ENCODE measurements at places on chromosomes 1 and 21.

DNA sequence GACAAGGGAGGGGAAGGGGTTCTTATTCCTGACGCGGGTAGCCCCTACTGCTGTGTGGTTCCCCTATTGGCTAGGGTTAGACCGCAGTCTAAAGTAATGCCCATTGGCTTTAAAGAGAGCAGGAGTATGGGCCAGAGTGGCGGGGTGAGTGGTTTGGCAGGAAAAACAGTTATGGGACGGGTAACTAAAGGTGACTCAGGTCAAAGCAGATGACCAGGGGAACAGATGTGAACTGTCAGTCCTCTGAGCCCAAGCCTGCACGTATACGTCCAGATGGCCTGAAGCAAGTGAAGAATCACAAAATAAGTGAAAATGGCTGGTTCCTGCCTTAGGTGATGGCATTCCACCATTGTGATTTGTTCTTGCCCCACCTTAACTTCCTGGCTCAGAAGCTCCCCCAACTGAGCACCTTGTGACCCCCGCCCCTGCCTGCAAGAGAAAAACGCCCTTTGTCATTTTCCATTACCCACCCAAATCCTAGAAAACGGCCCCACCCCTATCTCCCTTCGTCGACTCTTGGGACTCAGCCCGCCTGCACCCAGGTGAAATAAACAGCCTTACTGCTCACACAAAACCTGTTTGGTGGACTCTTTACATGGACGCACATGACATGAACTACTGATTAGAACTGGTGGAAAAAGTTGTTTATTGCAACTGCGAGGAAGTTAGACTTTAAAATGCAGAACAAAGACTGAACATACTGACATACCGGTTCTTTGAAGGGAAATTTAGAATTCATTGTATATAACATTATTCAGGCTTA is 758 bp upstream of the ATAD3B start:
- DNase-seq: no peak

GRCh38 chr1:107939256-107939655 is 25.7 kb downstream of the VAV3 start:
- DNase-seq: no peak

GRCh38 chr1:43316738-43317520 is 16.1 kb downstream of the TIE1 start:
- no peak for DNase-seq

- peak; percentile 21 for DNase-seq
These were observed 240.0 kb downstream of the NUF2 start for GRCh38 chr1:163561580-163562295.

DNA sequence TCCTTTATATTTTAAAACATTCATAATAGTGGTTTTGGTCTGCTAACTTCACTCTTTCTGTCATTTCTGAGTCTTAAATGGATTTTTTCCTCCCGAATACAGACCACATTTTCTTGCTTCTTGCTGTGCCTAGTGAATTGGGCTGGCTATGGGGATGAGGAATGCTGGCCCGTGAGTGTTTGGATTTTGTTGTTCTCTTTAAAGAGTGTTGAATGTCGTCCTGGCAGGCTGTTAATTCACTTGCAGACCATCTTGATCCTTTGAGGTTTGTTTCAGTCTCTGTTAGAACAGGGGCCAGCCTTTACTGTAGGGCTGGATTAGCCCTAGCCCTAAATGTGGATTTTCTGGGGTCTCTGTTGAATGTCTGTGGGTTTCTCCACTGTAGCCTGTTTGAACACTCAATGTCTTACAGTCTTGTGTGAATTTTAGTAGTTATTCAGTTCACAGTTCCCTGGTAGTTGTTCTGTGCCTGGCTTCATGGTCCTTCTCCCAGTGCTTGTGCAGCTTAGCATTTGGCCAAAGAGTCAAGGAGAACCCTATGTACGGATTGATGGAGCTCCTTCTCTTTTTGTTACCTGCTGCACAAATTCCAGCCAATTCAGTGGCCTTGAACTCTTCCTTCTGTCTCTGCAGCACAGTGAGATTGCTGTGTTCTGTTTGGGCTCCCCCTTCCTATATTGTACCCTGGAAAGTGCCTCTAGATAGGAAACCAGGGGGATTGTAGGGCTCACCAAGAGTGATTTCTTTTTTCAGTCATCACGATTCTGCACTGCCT is 95.7 kb downstream of the DYRK1A start:
- no peak for DNase-seq

DNA sequence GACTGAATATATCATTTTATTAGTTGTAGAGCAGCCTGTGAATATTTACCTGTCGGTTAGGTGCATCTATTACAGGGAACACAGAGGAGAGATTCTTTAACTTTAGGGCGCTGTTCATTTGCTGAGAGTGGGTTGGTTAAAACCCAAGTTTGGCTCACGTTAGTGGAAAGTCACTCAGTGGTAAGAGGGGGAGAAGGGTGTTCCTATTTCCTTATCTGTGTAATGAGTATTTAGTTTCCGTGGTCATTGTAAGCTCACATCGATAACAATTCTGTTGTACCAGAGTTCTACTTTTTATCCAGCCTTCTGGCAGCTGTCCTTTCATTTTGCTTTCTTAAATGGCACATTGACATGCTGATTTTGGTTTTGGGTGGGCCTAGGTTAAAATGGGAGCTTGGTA is 773.2 kb upstream of the ADAMTS5 start:
- DNase-seq: no peak

DNA sequence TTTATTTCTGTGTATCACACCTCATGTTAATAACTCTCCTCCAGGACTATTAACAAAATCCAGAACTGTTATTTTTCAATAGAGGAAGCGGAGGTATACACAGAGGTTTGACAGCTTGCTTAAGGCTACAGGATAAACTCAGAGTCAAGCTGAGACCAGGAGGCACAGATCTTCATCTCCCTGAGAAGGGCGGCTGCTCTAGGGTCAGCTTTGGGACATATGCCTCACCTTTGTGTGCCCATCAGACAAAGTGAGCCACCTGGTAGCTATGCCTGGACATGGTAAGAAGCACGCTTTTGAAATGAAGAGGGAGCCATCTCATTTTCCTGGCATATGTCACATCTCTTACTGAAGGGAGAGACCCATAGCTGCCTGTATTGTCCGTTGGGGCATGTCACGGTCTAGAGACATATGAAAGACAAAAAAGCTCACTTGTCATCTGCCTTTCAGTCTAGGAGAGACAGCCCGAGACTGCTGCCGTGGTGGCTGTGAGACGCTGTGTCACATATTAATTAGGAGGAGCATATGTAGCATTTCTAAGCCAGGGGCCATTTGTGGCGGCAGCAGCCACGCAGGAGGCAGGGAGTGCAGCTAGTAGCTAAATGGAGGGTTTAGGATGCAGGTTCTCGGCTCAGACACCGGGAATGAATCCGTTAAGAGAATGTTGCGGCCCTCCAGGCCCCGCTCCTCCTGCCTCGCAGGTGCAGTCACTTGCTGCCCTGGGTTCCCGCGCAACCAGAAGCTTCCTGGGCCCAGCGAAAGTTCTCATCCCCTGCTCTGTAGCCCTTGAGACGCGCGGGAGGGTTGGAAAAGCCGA is 161.3 kb upstream of the C1orf21 start:
- no peak for DNase-seq

- no peak for DNase-seq
These were observed 44.0 kb downstream of the FAM163A start for GRCh38 chr1:179786815-179787685.

DNA sequence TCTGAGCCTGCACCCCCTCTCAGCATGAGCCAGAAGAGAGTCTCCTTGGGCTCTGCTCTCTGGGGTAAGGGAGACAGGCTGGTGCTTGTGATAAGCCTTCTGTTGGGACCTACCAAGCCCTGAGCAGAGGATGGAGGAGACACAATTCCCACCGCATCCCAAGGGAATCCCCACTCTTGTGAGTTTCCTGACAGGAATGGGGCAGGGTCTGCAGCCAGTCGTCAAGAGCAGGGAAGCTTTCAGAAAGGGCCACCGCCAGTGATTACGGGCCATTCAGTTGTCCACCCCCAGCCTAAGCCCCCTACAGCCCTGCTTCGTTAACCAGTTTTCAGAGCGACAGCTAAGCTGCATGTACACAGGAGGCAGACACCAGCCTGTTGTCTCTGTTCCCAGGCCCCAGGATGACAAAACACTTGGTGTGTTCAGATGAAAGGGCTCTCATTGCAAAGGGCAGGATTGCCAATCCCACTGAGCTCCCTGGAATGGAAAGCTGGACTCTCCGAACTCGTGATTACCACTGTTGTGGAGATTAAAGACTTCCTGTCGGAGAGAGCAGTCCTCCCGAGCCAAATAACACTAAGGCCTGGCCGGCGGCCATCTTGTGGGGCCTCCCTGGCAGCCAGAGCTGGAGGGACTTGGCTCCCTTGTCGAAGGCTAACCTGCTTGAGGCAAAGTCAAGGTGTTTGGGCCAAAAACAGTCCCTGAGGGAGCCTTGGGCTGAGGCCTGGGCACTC is 37.4 kb upstream of the SLC30A1 start:
- DNase-seq: peak; percentile 80

- DNase-seq: peak; percentile 43
These were observed 19.5 kb downstream of the KIF17 start for GRCh38 chr1:20698195-20698910.

DNA sequence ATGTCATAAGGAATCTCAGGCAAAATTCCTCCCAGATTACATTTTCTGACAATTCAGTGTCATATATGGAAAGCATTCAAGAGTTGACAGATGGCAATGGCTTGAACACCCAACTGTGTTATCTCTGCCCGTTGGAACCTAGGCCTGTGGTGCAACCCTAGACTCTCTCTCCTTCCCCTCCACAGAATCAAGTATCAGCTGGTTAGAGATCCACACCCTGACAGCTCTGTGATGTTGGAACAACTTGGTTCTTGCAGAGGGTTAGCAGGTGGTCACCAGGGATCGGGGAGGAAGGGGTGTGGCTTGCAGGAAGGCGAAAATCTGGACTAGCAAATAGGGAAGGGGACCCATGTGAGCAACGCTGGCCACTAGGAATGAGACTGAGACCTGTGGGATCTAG is 26.3 kb downstream of the PCSK9 start:
- no peak for DNase-seq

- DNase-seq: peak; percentile 42
These were observed 41.3 kb downstream of the DYRK1A start for GRCh38 chr21:37407719-37408420.

Data from fibroblast of pulmonary artery (primary cell).